Spleen (tissue), 13 donors: ENCODE measurements at places on chromosomes 3 and 15. TPM values are rescaled to one million over a fixed set of nuclear protein-coding genes. Genes with fewer than 3 reads are reported as not detected.
A peak's percentile ranks its signal among the peaks of the same experiment; 100 is the strongest.

DNA sequence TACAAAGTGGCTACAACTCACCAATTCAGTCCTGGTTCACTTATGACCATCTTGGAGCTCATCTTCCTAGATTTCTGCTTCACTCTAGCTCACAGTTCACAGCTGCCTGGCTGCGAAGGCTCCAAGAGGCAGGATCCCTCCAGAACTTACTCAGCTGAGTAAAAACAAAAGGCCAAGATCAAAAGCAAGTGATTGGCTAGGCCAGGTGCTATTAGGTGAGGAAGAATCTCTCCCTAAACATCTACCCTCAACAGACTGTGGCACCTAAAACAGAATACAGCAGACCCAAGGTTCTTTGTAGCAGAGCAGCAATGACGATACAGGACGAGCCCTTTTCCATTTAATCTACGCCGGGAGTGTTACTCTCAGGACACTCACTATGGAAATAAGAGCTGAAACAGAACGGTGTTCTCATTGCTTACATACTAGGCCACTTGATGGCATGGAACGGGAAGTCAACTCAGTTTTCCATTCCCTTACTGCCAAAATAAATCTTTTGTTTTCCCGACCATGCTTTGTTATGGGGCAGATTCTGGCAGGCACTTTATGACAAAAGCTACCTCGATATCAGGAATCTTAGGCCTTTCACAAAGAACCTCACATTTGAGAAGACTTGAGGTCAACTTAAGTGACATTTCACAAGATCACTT, 901 bp downstream of the ICE2 start:
- no peak for DNase-seq

DNA sequence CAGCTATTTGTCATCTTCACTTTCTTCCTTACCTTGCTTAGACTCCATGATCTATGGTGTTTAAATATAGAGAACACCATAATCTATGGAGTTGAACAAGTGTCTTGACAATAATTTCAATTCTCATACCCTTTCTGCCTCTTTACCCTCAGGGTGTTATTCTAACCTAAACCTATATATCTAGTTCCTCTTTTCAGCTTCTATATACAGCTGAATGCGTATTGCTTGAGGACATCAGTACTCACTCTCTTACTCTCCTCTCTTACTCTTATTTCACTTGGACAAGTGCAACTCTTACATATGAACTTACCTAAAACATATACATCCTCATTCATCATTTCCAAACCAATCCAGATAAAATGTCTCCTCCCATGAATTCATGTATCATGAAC, 187.1 kb downstream of the RAP2B start:
- DNase-seq = no peak

DNA sequence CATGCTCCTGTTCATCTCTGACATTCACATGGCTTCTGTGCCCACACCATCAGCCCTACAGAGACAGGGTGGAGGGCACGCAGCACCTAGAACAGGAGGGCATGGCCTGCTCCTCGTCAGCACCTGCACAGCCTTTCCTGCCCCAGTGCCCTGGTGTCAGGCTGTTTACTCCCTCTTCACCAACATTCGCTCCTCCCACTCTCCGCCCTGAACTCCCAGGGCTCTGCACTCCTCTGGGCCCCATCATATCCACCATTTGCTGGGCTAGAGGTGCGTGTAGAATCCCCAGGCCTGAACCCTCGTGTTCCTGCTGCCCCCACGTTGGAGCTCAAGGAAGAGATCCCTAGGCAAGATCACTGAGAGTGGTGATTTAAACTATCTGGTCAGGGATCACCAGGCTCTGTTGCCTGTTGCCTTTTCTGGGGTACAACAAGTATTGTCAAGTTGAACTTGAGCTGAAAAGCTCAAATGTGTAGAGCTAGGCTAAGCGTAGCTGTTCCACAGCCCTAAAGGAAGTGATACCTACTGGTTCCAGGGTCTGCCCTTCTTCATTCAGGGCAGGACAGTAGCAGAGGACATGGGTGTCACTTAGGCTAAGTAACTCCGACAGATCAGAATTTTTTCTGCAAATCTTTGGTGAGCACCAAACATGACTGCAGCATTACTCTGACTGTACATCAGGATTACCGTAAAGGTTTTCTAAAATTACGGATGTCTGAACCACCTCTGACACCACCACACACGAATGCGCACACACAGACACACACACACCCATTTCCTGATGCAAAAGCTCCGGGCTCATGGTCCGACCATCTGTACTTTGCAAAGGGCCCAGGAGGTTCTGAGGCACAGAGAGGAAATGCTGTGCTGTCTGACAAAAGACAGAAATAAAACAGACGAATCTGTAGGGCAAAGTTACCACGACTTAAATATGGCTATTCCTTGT, 43.7 kb upstream of the GNB5 start:
- DNase-seq = peak; percentile 88

DNA sequence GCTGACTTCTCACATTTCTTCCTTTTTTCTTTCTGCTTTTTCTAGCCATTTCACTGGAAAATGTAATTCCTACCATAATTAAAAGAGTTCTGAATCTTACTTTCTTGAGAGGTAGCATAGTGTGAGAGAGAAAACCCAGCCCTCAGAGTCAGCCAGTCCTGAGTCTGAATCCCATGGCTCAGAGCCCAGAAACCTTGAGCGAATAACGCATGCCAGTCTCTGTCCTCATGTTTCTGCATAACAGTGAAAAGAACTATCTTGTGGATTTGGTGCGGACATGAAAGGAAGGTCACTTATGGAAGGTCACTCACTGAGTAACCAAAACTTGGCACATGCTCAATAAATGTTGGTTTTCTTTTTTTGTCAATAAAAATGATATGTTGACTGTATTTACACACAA, 29.3 kb upstream of the SLCO3A1 start:
- DNase-seq = no peak

The DGKG gene
- 6.4 TPM for total RNA-seq

The MINDY4B gene
- total RNA-seq = not detected

The PLA2G4D gene
- not detected for total RNA-seq

The SCAANT1 gene
- not detected for total RNA-seq

The CASR gene
- 0.19 TPM for total RNA-seq
